Stimulated activated CD4-positive, alpha-beta T cell treated with anti-CD3 and anti-CD28 coated beads, Interleukin-1b, Interleukin-23, amount 100 ng/mL, for 1 hour (primary cell): ENCODE measurements at places on chromosomes 5 and 9.

- DNase-seq = no peak
Measured at GRCh38 chr9:101126556-101126955, 98.0 kb downstream of the PLPPR1 start.

GRCh38 chr5:88238732-88239131 lies 29.9 kb downstream of the TMEM161B start:
- no peak for DNase-seq

GRCh38 chr5:160129841-160130240 lies 10.6 kb upstream of the PWWP2A start:
- no peak for DNase-seq

DNA sequence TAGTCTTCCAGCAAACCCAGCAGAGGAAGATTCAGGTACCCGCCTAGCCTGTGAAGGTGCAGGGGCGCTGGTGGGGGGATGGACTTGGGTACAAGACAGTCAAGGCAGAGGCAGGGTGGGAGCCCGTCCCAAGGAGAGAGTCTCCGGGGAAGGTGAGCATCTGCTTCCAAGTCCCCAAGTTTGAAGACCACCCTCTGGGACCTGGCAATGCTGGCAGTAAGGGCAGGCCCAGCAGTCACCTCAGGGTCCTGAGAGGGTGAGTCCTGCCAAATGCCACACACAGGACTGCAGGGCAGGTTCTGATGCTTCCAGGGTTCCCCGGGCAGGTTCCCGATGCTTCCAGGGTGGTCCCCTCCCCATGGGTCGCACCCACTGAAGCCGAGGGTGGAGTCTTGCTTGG lies 261.8 kb upstream of the IRX1 start:
- DNase-seq = no peak

GRCh38 chr9:20526500-20527319 lies 95.6 kb downstream of the MLLT3 start:
- no peak for DNase-seq

DNA sequence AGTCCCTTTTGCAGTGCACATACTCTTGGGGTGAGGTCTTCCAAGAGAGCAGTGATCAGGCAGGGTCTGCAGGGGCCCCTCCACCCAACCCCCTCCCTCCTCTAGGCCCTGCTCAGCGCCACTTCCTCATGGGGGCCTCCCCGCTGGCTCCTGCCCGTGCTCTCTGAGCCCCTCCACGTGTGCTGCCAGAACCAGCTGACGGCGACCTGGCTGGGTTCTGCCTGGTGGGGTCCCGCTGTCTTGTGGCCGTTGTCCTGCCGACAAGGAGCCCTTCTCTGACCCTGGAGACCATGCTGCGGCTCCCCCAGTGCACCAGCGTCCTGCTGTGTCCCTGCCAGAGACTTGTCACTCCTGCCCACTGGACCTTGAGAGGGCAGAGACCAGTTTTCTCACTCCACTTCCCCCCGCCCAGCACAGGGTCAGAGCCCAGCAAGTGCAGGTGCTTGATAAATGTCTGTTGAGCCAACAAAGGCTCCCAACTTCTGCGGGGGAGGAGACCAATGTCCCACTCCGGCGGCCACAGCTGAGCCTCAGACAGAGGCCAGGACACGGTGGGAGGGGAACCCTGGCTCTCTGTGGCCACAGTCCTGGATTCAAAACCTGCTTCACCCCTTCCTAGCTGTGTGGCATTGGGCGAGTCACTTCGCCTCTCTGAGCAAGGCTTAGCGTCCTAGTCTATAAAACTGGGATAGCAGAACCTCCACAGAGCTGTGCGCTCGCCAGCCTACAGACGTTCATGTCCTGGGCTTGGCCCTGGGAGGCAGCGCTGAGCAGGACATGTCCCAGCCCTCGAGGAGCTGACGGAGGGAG lies 24.8 kb downstream of the SARDH start:
- no peak for DNase-seq

DNA sequence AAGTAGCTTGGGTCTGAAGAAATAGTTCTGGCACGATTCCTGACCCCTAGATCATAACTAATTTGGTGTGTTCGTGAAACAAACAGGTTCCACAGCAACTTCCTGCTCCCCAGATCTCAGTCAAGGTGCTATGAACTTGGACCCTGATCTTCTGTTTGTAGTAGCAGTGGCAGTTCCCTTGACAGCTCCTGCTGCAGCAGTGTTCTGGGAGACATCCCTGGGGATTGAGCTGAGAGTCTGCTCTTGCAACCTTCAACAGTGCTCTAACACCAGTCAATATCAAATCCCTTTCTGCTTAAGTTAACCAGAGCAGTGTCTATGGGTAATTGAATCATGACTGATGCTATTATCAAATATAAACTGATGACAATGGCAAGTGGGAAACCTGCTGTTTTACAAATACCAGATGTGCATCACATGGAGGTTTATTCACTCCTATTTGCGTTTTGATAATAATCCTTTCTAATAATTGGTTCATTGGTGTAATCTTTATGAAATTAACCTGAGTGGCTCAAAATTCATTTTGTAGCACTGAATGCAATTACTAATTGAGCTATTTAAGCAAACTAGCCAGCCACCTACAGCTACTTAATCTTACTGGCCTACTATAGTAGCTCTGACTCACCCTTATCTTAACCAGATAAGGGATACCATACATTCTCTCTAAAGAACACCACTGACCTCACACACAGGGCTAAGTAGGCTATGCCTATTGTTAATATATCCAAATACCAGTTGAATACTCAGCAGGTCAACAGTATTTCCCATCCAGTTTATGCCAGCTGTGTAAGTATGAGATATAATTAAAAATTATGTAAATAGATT lies 21.9 kb downstream of the KDM4C start:
- DNase-seq = no peak

DNA sequence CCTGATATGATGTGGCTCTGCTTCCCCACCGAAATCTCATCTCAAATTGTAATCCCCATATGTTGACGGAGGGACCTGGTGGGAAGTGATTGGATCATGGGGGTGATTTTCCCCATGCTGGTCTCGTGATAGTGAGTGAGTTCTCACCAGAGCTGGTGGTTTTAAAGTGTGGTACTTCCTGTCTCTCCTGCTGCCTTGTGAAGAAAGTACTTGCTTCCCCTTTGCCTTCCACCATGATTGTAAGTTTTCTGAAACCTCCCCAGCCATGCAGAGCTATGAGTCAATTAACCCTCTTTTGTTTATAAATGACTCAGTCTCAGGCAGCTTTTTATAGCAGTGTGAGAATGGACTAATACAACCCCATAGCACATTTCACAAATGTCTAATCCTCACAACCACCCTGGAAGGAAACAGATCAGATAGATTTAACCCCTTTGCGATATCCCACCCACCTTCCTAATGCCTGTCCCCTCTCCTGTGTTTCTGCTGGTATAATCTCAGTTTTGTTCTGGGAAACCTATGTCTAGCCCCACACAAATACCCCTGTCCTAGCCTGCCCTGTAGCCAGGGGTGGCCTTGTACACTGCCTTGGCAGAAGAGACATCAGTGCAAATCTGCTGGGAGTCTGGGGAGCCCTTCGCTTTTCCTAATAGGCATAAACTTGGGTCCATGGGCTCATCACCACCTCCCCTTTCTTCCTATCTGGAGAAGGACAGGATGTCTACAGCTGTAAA lies 157.0 kb upstream of the RAI14 start:
- no peak for DNase-seq

DNA sequence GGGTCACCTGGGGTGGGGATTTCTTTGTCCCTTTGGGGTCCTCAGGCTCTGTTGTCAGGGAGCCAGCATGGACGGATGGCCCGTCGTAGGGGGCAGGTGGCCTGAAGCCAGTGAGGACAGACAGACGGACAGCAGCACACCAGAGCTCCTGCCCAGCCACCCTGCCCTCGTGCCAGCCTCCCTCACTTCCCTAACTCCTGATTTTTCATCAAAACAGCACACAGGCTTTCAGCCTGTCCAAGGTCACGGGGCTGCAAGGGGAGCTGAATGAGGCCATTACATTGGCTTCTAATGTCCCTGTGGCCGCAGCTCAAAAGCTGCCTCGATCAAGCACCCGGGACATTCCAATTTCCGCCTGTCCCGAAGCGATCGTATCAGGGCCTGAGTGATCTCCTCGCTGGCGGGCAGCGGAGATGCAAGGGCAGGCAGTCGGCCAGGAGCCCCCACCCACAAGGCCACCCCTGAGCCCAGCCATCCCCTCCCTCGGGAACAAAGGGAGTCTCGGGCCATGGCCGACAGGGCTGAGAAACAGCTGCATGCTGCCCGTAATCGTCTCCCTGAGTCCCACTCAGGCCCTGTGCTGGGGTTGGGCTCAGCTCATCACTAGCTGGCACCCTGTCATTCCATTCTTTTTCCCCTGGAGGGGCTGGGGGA lies 50.5 kb upstream of the RNU6ATAC start:
- DNase-seq = no peak

GRCh38 chr9:15697446-15697851 lies 144.6 kb downstream of the CCDC171 start:
- DNase-seq = no peak

DNA sequence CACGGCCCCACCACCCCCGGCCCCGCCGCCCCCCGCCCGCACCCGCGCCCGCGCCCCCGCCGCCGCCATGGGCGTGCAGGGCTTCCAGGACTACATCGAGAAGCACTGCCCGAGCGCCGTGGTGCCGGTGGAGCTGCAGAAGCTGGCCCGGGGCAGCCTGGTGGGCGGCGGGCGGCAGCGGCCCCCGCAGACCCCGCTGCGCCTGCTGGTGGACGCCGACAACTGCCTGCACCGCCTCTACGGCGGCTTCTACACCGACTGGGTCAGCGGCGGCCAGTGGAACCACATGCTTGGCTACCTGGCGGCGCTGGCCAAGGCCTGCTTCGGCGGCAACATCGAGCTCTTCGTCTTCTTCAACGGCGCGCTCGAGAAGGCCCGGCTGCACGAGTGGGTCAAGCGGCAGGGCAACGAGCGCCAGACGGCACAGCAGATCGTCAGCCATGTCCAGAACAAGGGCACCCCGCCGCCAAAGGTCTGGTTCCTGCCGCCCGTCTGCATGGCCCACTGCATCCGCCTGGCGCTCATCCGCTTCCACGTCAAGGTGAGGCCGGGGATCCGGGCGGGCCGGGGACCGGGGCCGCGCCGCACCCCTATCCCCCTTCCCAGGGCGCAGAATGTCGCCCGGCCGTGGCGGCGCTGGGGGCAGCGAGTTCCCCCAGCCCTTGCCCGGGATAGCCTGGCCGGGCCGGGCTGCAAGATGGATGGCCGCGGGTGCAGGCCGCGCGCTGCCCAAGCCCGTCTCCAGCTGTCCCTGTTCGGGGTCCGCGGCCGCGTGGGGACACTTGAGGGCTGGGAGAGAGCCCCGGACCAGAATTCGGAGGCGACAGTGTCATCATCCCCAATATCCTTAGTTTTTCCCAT lies 594 bp downstream of the FAM120A start:
- no peak for DNase-seq

DNA sequence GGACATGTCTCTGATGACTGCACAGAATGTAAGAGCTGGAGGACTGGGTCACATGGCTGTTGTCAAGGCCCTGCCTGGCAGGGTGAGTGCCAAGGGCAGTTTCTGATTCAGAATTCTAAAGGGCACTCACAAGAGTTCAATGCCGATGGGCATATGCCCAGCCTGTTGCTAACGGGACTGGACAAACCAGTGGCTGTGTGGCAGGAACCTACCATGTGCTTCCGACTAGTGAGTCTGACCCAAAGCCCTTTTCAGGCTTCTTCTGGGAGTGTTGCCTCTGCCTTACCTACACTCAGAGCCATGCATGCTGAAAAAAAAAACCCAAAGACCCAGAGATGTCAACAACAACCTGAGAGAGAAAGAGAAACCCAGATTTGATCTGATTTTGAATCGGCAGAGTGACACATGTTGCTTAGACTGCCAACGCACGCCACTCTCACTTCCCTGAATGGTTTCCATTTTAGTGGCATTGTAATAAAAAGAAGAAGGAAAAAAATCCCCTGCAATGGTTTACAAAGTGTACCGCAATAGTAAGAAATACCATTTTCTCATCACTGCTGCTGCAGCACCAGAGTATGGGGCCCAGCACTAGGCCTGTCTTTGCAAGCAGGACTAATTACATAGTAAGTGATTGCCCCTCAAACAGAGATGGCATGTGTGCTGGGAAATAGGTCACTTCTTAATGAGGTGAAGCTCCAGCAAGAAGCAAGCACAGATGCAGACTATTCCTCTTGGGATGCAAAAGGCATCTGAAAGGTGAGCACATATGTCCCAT lies 194.3 kb downstream of the PALM2AKAP2 start:
- no peak for DNase-seq

DNA sequence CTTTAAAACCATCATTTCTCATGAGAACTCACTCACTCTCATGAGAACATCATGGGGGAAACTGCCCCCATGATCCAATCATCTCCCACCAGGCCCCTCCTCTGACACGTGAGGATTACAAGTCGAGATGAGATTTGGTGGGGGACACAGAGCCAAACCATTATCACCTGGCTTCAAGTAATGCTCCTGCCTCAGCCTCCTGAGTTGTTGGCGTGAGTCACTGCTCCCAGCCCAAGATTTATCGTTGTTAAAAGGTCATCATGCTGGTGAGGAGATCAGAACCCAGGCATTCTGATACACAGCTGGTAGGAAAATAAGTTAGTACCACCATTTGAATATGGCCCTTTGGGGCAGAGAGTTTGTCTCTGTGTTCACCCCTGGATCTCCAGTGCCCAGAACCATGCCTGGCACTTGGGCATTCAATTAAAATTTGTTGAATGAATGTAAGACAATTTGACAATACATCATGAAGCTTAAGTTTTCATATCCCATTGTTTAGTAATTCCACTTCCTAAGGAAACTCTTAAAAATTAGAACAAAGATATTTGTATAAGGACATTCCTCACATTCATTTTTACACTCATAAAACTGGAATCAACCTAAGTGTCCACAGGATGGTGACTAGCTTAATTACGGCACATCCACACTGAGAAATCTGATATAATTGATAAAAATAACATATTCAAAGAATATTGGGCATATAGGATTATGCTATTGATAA lies 58.0 kb upstream of the COL15A1 start:
- DNase-seq = no peak

DNA sequence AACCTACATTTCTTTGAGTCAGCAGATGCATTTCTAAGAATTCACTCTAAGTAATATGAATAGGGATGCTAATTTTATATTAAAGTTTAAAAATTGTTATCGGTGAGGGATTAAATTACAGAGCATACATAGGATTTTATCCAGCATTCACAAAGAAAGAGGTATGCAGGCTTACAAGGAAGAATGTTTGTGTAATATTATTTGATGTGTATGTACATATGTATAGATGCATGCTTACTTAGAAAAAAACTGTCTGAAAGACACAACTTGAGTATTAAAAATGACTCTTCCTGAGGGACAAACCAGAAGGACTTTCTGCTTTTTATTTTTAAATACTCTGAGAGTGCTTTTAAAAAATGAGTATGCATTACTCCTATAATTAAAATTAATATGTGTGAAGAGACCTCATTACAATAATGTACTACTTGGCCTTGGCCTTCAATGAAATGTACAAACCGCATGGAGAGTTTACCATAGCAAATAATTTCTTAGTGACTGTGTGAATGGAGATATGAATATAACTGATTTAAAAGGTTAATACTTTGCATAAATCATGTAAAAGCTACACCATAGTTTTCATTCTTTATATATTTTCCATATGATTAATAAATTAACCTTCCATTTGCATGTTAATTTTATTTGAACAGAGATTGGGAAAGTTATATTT lies 77.0 kb downstream of the GDA start:
- no peak for DNase-seq
